Activated CD8-positive, alpha-beta memory T cell treated with anti-CD3 and anti-CD28 coated beads, Interleukin-2, amount 50 U/mL, for 4 hours (primary cell): ENCODE measurements at places on chromosomes 11 and 22.

DNA sequence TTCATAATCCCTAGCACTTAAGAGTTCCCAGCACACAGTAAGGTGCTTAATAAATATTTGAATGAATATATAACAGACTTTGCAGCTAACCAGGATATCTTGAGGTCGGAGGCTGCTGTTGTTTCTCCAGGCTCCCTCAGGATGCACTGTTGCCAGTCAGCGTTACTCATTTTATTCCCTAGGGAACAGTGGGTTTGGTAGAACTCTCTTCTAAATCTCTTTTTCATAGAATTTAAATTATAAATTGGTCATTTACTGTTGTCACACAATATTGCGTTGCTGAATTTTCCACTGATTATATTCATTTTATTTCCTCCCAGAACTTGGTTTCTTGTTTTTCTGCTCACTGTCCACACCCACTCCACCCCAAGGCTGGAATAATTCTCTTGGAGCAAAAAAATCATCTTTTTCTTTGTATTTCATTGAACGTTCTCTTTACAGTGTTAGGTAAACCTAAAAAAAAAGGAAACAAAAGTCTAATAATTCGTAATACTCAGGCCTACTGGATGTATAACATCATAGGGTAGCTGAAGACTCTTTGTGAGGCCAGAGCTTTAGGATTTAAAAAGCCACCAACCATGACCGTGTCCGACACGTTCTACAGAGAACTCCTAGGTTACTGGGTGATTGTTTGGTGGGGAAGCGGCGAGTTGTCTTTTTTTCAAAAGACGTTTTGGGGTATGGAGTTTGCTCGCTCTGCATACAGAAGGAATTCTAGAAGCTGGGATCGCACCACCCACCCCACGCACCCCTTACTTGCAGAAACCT, 766 bp upstream of the CAPRIN1 start:
- DNase-seq = no peak

DNA sequence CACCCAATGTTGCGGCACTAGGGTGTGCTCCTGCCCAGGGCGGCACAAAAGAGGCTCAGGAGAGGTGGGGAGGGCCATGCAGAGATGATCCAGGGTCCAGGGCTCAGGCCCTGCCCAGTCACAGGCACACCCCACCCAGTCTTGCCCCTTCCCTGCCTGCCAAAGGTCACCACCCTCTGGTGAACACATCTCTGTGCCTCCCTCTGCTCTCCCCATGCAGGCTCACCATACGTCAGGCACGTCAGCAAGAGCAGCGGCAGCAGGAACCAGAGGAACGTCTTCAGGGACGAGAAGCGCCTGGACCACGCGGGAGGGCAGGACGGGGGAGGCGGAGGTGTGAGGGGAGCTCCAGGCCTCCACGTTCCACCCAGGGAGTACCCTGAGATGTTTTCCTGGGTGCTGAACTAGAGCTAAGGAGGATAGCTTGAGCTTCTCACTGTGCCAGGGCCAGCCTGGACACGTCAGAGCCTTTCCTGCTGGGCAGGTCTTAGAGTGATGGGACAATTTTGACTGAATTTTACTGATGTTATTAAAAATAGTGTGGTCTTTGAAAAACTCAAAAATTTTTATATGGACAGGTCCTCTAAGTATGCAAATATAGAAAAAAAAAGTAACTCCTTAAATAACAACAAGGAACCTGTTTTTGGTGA, 7.2 kb downstream of the SUN2 start:
- DNase-seq = no peak

DNA sequence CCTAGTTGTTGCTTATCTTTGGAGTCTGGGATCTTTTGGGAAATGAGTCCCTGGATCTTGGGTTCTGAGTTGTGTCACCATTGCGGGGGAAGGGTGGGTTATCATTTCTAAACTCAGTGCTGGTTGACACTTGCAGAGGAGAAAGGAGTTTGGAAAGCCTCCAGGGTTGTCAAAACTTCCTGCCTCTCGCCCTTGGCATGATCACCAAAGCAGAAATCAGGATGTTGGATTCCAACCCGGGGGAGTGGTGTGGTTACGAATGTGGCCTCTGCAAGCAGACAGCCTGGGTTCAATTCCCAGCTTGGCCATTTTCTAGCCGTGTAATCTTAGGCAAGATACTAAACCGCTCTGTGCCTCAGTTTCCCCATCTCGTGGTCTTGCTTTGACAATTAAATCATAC, 24.3 kb downstream of the CD6 start:
- DNase-seq = no peak

GRCh38 chr22:39651053-39651996, 80.8 kb downstream of the CACNA1I start:
- DNase-seq = no peak

- no peak for DNase-seq
Observed at GRCh38 chr11:64586366-64586765, 4.7 kb upstream of the SLC22A12 start.

DNA sequence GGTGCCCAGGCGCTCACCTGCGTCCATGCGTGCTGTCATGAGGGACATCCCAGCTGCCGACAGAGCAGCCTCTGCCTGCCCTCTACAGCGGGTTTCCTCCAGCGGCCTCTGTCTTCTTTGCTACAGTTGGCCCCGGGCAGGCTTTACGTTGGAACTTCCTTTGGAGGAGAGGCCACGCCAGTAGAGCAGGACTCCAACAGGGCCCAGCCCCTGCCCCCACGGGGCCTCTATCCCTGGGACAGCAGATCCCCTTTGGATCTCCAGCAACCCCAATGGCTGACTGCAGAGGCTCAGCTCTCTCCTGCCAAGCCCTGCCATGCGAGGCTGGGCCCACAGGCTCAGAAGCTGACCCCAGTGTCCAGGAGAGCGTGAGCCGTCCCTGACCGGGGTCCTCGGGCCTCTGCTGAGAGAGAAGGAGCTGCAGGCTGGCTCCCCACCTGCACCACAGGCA, 12.1 kb downstream of the TRPM5 start:
- DNase-seq = no peak
